ENCODE measurements at places on chromosomes 16 and 17.

GRCh38 chr17:60916043-60916442 lies 238.4 kb downstream of the BCAS3 start:
- DNase-seq = no peak

DNA sequence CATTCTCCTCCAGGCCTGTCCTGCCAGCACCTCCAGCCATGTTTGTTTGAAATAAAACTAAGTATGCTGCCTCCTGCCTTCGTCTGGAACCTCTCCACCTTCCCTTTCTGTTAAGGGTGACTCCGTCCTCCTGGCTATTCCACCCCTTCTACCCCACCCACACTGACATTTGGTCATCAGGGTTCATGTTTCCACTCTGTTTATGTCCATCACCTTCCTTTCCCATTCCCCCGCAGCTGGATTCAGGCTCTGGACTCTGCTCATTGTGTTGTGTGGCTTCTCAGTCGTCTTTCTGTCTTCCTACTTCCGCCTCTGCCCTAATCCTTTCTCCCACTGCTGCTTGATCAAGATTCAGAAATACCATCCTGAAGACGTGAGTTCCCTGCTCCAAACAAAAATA lies 28.6 kb downstream of the EPN2 start:
- no peak for DNase-seq

DNA sequence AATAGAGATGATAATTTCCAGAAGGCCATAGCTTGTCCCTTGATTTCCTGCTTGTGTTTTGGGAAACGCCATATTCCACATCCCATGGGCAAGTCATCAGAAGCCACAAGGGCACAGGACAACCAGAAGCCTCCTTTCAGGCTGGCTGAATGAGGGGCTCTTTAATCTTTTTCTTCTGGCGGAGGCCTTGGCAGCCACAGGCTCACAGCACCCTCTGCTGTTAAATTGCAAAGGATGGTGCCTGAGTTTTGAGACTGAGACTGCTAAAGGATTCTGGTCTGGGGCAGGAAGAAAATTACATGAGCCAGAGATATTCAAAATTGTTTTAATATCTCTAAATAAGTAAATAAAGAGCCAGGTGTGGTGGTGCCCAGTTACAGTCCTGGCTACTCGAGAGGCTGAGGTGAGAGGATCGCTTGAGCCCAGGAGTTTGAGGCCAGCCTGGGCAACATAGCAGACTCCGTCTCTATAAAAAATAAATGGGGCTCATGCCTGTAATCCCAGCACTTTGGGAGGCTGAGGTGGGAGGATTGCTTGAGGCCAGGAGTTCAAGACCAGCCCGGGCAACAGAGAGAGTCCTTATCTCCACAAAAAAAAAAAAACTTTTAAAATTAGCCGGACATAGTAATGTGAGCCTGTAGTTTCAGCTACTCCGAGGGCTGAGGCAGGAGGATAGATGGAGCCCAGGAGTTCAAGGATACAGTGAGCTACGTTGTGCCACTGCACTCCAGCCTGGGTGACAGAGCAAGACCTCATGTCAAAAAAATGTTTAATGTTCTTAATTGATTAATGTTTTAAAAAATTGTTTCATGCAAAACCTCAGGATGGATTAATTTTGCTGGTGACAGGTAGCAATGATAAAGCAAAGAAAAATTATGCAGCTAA lies 26.3 kb downstream of the AARSD1 start:
- no peak for DNase-seq

DNA sequence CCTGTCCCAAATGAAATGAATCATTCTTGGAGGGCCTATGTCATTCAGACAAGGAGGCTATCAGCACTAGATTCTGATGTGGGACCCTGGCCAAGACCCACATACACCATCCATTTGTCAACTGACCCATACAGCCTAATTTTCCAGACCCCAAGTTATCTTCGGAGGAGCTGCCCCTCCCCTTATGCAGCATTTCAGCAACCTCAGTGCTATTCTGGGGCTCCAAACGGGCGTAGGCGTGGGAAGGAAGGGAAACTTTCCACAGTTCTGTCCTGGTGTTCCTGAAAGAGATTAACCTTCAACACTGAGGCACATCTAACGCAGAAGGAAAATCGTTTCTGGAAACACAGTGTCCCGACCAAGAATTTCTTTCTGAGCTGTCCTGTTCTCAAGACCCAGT lies 86.7 kb downstream of the MYH11 start:
- DNase-seq = no peak

DNA sequence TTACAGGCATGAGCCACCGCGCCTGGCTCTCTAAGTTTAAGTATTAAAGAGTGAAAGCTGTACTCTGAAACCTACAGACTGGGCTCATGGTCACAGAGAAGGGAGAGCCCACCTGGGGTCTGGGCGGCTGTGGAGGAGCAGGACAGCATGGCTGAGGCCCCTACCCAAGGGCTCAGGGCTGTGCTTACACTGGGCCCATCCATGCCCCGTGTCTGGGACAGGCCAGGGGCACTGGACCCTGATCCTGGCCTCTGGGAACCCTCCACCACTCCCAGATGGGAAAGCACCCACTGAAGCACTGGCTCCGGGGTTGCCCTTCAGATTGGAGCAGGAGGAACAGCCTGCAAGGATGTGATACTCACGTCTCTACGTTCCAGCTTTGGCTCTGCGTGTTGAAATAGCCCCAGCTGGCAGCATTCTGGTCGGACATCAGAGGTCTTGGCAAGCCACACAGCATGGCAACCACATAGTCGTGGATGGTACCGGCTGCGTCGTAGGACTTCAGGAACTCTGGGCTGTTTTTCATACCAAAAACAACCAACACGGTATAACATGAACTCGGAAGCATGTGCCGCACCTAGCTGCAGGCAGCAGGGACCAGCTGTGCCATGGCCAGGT lies 13.0 kb downstream of the SHPK start:
- no peak for DNase-seq

GRCh38 chr16:19959736-19960135 lies 75.1 kb upstream of the GPRC5B start:
- DNase-seq = no peak

DNA sequence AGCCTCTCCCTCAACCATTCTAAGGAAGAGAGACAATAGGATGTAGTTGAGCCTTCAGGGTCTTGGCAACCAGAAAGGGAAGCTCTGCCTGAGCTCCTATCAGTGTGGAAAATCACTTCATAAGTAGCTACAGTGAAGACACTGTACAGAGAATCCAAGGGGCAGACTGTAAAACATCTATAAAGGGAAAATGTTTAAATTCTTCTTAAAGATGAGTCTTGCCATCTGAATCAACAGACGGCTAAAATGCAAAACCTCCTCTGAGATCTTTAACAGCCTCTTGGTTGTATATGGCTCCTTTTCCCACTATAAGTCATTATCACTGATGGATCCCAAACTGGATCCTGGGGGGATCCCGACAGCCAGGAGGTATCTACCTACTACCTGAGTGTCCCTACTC lies 239.2 kb upstream of the SOX9 start:
- DNase-seq = no peak

- no peak for DNase-seq
Measured at GRCh38 chr16:52227851-52228250, 319.1 kb downstream of the TOX3 start.

GRCh38 chr16:64991001-64991400 lies 130.9 kb downstream of the CDH11 start:
- DNase-seq = no peak

DNA sequence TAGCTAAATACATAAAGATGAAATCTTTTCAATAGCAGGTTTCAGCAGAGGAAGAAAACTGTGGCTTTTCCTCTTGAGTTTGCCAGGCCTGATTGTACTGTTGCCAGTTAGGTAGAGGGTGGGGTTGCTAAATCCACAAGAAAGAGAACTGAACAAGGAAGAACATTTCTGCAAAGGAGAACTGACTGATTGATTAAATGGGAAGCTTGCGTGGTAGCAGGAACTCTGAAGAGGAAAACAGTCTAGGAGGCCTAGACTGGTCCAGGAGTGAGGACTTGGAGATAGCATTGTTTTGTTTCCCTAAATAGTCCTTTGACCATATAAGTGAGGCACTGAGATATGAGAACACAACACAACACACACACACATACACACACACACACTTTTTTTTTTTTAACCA lies 18.8 kb downstream of the LRRC36 start:
- DNase-seq = no peak

DNA sequence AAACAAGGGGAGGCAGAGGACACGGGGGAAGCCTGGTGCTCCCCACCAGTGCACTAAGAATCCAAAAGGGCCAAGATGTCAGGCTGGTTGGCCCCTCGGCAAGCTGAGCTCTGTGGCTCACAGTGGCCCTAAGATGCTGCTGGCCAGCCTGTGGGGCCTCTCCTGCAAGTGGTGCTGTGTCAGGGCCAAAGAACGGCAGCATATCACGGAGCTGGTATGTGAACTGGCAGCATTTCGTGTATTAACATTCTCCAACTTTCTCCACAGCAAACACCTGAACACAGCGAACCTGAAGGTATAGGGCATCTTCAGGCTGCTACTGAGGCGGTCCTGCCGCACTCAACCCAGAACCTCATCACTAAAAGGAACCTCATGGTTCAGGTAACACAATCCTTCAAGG lies 34.8 kb downstream of the VAC14 start:
- DNase-seq = no peak

- no peak for DNase-seq
Measured at GRCh38 chr17:74526681-74527080, 4.6 kb downstream of the CD300LB start.

GRCh38 chr16:30972872-30973271 lies 12.1 kb upstream of the HSD3B7 start:
- DNase-seq = no peak

DNA sequence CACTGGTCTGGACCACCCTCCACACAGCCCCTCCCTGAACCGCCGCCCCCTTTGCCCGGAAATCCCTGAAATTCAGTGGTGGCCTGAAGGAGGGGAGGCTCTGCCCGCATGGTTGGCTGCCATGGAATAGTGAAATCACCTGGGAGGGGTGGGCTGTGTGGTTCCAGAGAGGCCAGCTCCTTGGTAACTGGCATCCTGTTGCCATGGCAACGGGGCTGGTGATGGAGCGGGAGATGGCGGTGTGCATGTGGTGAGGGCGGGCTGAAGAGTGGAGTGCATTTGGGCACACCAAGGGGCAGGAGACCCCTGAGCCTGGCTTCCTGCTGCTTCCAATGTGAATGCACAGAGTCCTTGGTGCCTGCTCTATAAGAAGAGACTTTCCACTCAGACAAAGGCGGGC lies 2.4 kb downstream of the EFNB3 start:
- DNase-seq = no peak

- no peak for DNase-seq
Measured at GRCh38 chr16:89047331-89048089, 46.1 kb upstream of the ACSF3 start.

DNA sequence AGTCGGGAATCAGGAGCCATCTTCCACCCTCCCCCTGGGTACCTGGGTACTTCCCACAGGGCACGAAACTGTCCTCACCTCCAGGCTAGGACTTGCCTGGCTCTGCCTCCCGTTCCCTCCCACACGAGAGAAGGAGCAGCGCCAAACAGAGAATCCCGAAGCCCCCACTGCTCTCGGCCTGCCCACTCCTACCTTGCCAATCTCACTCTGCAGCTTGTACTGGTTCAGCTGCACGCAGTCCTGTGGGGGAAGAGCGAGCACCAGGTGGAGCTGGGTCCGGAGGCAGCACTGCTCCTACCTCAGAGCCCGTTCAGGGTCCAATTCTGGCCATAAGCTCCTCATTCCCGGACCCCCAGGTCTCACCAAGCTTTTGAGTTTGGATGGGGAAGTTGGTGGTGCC lies 8.7 kb downstream of the CAMKK1 start:
- DNase-seq = no peak

- no peak for DNase-seq
Measured at GRCh38 chr16:55045329-55045728, 114.7 kb downstream of the IRX5 start.

- DNase-seq = no peak
Measured at GRCh38 chr17:61306003-61306402, 93.6 kb upstream of the TBX2 start.

DNA sequence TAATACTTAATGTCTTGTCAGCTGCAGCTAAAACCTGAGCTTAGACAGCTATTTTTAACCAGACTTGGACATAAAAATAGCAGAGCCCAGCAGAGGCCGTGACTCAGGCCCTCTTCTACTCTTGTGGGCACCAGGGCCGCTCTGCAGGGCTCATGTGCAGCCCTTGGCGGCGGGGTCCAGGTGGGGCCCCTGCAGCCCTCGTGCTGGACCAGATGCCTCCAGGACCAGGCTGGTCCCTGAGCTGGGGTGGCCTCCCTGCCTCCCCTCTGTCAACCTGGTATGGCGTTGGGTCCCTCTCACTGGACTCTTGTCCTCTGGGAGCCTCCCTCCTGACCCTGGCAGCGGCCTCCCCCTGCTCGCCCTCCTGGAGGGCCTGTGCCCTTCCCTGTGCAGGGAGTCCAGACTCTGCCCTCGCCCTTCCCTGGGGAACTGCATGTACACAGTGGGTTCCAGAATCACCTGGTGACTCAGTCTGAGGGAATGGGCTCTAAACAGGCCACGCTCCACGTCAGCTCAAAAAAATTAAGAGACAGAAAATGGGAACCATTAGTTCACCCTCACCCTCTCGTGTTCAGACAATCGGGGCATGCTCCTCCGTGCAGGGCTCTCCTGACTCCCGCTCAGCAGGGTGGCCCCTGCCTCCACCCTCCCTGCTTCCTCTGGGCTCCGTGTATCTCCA lies 9.7 kb downstream of the CDK5R1 start:
- DNase-seq = no peak

DNA sequence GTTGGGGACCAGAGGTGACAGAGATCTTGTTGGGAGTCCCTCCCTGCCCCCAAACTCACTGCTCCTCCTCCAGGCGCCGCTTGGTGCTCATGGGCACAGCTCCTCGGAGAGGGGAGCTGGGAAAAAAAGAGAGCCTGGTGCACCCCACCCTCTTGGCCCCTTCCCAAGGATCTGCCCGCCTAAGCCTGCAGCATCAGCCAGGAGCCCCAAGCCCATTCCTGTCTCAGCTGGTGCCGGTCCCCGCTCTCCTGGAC lies 400 bp downstream of the HCFC1R1 start:
- no peak for DNase-seq

DNA sequence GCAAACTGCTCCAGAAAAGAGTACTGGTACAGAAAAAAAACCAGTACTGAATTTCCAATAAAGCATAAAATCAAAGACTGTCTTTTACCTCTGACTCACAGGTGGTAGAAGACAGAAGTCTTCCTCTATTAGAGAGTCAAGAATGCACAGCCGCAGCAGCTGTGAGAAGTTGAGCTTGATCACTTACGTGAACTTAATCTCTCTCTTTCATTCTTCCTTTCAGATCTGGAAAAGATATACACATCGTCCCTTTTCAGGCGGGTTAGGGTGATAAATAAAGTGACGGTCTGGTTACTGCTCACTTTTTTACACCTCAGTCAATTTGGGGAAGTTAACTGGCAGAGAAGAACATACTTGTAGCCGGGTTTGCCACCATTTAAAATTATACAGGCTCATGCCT lies 3.9 kb downstream of the IFT140 start:
- no peak for DNase-seq

DNA sequence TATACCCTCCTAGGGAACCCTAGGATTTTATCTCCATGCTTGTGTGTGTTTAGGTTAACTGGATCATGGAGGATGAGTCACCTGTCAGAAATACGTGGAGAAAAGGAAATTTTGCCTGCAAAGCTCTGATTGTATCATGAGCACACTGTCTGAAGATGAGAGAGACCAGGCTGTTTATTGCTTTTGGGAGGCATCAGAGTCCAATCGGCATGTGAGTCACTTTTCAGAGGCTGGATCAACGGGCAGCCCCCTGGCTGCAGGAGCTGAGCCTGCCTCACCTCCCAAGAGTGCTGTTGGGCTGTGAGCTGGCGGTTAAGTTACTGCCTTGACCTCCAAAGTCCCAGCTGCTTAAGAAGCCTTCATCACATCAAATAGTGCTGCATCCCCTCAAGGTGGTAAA lies 41.5 kb upstream of the MED9 start:
- no peak for DNase-seq
